GM10248 (cell line): ENCODE measurements at places on chromosomes 7 and 10.
A peak's percentile ranks its signal among the peaks of the same experiment; 100 is the strongest.

DNA sequence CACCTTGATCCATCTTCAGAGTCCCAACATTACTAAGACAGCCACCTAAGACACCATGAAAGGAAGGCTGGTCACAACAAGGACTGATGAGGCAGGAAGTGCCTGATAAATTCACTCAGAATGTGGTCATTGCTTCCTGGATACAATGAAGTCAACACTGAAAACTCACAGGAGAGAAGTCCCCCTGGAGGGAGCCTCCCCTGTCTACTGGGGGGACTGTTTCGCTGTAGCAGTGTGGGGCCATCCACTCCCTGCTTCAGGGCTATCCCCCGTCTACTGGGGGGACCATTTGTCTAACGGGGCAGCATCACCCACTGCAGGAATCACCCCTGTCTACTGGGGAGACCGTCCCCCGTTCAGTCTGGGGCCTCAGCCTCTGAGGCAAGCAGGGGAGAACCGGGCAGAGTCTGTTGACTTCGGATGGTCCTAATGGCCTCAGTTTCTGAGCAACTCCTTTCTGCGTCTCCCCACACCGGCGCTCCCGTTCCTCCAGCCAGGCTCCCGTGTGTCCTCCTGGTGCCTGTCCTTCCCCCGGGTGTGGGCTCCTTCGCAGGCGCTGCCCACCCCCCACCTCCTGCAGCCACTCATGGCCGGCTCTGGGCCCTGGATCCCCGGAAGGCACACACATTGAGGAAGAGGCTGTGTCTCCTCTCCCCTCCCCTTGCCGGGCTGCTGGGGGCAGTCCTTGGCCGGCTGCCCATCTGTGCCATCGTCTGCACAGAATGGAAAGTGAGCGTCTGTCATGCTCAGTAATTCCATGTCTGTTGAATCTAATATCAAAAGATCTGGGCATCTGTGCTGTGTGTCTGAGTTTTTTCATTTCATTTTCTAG, 59.9 kb upstream of the DNAJB6 start:
- DNase-seq: peak; percentile 38

DNA sequence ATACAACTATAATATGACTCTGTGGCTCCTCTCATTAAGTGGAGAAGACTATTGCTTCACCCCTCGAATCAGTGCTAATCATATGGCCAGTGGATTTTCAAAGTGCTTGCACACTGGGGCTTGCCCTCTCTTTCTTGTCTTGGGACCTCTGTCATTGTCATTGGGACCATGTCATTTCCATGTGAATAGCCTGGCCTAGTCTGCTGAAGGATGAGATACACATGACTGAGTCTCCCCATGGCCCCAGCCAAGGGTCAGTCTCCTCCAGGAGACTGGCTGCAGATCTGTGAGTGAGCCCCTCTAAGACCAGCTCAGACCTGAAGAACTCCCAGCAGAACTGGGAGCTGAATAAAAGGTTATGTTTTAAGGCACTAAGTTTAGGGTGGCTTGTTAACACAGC, 39.5 kb downstream of the PKD1L1 start:
- no peak for DNase-seq

- DNase-seq: no peak
Measured at GRCh38 chr10:128067691-128068397, 58.4 kb downstream of the MKI67 start.

- DNase-seq: no peak
Measured at GRCh38 chr7:155405399-155406318, 52.3 kb upstream of the EN2 start.

DNA sequence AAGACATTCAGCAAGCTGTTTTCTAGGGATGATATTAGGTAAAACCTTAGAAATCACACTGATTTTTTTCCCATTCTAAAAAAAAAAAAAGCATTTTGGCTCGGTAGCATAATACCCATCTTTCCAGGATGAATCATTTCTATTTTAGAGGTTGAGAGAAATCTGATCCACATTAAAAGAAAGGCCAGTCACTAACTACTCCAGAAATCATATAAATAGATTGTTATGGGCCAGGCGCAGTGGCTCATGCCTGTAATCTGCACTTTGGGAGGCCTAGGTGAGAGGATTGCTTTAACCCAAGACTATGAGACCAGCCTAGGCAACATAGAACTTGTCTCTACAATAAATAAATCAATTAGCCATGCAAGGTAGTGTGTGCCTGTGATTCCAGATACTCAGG, 164.3 kb downstream of the BAMBI start:
- no peak for DNase-seq
